Sigmoid colon (tissue), 7 donors: ENCODE measurements at places on chromosomes 11 and 22. TPM values are rescaled to one million over a fixed set of nuclear protein-coding genes. Genes with fewer than 3 reads are reported as not detected.

DNA sequence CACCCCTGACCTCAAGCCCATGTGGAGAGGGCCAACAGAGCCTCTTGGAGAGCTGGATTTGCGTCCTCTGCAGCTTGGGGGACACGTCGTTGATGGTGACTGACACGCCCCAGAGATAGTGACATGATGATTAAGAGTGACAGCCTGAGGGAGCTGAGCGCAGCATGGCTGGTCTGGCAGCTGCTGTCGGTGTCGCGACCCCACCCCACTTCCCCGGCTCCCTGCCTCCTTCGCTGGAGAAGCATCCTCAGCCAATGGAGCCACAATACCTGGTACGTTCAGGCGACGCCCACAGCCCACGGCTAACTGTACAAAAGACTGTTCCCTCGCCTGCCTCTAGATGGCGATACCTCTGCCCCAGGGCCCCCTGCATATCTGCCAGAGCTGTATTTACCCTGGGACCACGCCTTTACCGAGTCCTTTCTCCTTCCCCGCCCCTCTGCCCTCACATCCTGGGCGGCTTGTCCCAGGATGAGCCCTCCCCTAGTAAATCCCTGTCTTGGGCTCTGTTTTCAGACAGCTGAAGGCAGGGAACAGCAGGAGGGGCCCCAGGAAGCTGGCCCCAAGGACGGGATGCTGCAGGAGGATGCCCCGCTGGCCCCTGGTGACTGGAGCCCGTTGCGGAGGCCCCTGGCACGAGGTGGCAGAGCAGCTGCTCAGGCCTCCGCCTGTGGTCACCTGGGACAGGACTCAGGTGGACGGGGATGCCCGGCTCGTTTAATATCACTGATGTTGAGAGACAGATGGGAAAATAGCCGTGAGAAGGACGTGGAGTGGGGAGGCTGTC, 90.6 kb downstream of the RPS6KA4 start:
- DNase-seq: peak; percentile 66
- H3K4me1 ChIP-seq: peaks cover 12% of the 10 kb centered on the region
- no peaks in the 10 kb centered on the region for H3K27me3 ChIP-seq
- H3K27ac ChIP-seq: no peak overlapping the region

GRCh38 chr22:49934891-49935557, 16.6 kb downstream of the CRELD2 start:
- no peaks in the 10 kb centered on the region for H3K36me3 ChIP-seq
- peak; percentile 93 for DNase-seq
- H3K27ac ChIP-seq: peak overlapping the region; percentile 89
- peaks cover 43% of the 10 kb centered on the region for H3K4me1 ChIP-seq
- H3K4me3 ChIP-seq: peak overlapping the region; percentile 55
- H3K27me3 ChIP-seq: no peaks in the 10 kb centered on the region

DNA sequence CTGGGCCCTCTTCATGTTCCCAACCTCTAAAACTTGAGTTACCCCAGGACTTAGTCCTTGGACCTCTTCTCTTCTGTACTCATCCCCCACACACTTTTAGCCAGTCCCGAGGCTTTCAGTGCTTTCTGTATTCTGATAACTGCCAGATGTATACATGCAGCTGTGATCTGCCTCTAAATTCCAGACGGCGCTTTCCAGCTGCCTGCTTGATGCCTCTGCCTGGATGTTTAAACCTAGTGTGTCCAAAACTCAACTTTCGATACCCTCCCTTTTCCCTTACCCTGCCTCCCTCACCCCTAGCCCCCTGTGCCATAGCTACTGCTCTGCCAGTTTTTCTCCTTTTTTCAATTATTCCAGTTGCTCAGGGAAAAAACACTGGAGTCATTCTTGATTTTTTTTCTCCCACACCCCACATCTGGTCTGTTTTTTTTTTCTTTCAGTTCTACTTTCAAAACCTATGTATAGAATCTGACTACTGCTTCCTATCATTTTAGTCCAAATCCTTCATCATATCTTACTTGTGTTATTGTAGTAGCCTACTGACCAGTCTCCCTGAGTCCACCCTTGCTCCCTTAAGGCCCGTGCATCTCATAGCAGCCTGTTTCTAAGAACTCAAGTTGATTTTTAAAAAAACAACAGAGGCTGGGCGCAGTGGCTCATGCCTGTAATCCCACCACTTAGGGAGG, 32.9 kb upstream of the TECTA start:
- no peak overlapping the region for H3K27ac ChIP-seq
- H3K4me3 ChIP-seq: no peak overlapping the region
- no peaks in the 10 kb centered on the region for H3K27me3 ChIP-seq
- no peak for DNase-seq

The MS4A15 gene
- total RNA-seq: not detected
